ENCODE measurements at places on chromosomes 3 and 15. TPM values are rescaled to one million over a fixed set of nuclear protein-coding genes. Genes with fewer than 3 reads are reported as not detected.

- no peak for DNase-seq
- no peak overlapping the region for H3K4me3 ChIP-seq
- H3K27ac ChIP-seq, result peak overlapping the region; percentile 69
- H3K36me3 ChIP-seq, result no peaks in the 10 kb centered on the region
- no peaks in the 10 kb centered on the region for H3K27me3 ChIP-seq
- H3K4me1 ChIP-seq, result peaks cover 5% of the 10 kb centered on the region
These were observed 56.4 kb downstream of the SPTSSB start for GRCh38 chr3:161314836-161315395.

- no peaks in the 10 kb centered on the region for H3K27me3 ChIP-seq
- no peak overlapping the region for H3K4me3 ChIP-seq
- H3K36me3 ChIP-seq, result peaks cover 13% of the 10 kb centered on the region
- DNase-seq, result no peak
- H3K4me1 ChIP-seq, result no peaks in the 10 kb centered on the region
- no peak overlapping the region for H3K27ac ChIP-seq
These were observed 149.3 kb downstream of the FMN1 start for GRCh38 chr15:33045066-33045810.

- H3K27ac ChIP-seq, result no peak overlapping the region
- no peak overlapping the region for H3K4me3 ChIP-seq
- H3K36me3 ChIP-seq, result no peaks in the 10 kb centered on the region
- DNase-seq, result no peak
- H3K4me1 ChIP-seq, result no peaks in the 10 kb centered on the region
These were observed 1243.5 kb upstream of the CADM2 start for GRCh38 chr3:83715307-83715706.

DNA sequence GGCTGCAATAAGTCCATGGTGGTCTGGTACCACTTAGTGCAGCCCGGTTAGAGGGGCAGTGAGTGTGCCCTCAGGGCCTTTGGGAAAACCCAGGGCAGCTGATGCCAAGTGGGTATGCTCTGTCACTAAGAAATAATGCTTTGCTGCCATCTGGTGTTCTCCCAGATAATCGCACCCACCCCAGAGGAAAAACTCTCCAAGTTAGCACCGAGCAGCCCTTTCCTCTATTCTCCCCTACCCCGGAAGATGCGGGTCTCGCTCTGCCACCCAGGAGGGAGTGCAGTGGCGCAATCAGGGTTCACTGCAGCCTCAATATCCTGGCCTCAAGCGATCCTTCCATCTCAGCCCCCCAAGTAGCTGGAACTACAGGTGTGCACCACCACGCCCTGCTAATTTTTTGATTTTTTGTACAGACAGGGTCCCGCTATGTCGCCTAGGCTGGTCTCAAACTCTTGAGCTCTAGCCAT is 21.3 kb upstream of the DAPK2 start:
- H3K27ac ChIP-seq, result no peak overlapping the region
- H3K4me1 ChIP-seq, result peaks cover 4% of the 10 kb centered on the region
- peaks cover under 1% of the 10 kb centered on the region for H3K36me3 ChIP-seq
- DNase-seq, result peak; percentile 76

- H3K36me3 ChIP-seq, result no peaks in the 10 kb centered on the region
- no peak for DNase-seq
- H3K4me1 ChIP-seq, result peaks cover 4% of the 10 kb centered on the region
These were observed 77.0 kb downstream of the ITGA11 start for GRCh38 chr15:68354923-68355322.

The PLA2G4F gene
- 3.2 TPM for total RNA-seq

DNA sequence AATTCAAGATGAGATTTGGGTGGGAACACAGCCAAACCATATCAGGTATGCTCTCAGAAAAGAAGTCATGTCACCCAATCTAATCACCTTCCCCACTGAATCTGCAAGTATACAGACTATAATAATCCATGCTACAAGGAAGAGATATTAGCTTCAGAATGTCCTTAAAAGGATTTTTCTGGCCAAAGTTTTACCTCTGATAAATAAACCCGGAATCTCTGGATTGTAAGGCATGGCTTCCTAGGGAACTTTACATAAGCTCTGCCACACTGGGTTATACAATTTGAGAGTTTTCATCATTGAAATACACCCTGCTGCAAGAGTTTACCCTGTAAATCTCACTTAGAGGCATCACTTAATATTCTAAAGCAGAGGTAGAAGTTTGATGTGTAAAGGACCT is 330.5 kb upstream of the KCNMB2 start:
- no peak for DNase-seq

The LYZL4 gene
- total RNA-seq, result not detected

The CLEC3B gene
- 0.43 TPM for total RNA-seq

DNA sequence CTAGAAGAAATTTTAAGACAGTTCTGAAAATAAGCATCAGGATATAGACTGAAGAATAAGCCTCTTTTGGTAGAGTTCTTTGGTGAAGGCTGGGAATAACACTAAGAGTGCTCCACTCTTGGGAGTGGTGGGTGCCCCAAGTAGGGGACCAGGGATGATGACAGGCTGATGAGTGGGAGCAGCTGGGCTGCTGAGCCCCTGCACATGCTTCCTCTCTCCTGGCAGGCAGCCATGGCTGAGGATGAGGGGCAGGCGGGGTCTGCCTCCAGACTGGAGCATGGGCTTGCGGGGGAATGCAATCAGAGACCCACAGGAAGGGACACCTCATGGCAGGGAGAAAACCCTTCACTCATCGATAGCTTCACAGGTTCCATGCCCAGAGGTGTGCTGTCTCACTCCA is 72.6 kb upstream of the RORA start:
- H3K4me1 ChIP-seq, result no peaks in the 10 kb centered on the region
- no peak overlapping the region for H3K4me3 ChIP-seq
- H3K27me3 ChIP-seq, result peaks cover 3% of the 10 kb centered on the region

- H3K4me1 ChIP-seq, result peaks cover 38% of the 10 kb centered on the region
- no peaks in the 10 kb centered on the region for H3K36me3 ChIP-seq
- H3K27ac ChIP-seq, result no peak overlapping the region
These were observed 101.3 kb downstream of the LINGO1 start for GRCh38 chr15:77531191-77532000.

DNA sequence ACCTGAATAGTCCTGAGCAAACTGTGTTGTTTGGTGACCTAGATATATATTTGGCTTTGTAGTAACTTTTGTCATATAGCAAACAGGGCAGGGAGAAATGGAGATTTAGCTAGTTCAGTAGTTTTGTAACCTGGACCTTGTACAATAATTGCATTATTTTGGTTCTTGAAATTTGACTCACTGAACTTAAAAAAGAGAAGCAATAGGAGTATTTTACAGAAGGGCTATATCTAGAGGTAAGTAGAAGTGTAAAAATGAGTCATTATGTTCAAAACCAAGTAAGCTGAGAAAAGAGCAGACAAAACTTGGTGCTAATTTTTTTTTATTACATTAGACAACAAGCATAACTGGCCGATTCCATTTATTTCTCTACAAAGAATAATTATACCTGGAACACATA is 505.4 kb downstream of the ZIC1 start:
- no peaks in the 10 kb centered on the region for H3K27me3 ChIP-seq
- DNase-seq, result no peak
- H3K4me3 ChIP-seq, result no peak overlapping the region
- no peak overlapping the region for H3K27ac ChIP-seq
- no peaks in the 10 kb centered on the region for H3K36me3 ChIP-seq

- no peaks in the 10 kb centered on the region for H3K4me1 ChIP-seq
- H3K27ac ChIP-seq, result no peak overlapping the region
- no peaks in the 10 kb centered on the region for H3K27me3 ChIP-seq
- H3K36me3 ChIP-seq, result no peaks in the 10 kb centered on the region
These were observed 105.1 kb upstream of the BCL6 start for GRCh38 chr3:187850258-187850921.

DNA sequence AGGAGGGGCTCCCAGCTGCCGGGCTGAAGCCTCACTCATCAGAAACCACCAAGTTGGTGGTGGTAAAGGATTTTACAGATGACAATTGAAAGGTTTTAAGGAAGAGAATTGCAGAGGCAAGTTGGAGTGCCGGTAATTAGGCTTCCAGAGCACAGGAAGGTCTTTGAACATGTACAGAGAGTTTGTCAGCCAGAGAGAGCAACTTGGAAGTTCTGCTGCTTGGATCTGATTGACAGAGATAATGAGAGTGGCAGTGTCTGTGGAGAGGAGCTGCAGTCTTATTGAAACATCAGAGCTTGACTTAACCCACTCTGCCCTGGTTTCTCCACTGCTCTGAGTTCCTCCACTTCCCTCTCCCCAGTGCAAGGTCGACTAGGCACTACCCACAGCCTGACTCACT is 448.6 kb downstream of the EPHB1 start:
- H3K27ac ChIP-seq, result no peak overlapping the region
- peaks cover 21% of the 10 kb centered on the region for H3K27me3 ChIP-seq
- no peak overlapping the region for H3K4me3 ChIP-seq
- no peak for DNase-seq
- no peaks in the 10 kb centered on the region for H3K4me1 ChIP-seq

The CFAP20DC gene
- 4.7 TPM for total RNA-seq

DNA sequence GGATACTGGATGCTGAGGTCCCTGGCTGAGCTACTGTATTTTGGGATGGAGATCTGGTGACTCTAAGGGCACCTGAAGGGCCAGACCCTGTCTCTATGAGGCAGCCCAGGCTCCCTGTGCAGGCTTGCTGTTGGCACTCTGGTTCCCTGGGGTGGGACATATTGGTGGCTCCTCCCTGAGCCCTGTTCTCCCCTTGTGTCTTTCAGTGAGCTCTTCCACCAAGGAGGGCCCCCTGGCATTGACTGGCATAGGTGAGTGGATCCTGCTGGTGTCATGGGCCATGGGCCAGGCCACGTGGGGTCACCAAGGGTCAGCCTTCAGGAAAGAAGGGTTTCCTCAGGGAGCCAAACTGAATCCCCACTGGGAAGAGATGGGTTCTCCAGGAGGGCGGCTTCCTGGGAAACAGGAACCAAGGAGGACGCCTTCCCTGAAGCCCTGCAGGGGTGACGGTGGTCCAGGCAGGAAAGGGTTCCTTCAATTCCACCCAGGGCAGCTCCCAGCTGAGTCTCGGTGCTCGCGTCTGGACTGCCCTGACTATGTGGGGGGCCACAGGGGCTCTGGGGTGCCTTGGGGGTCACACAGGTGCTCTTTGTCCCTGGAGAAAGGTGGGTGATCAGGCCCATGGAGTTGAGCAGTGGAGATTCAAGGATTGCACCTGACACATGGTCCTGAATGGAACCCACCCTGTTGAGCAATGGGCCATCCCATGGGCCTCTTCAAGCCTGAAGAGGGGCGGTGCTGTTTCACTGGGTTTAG is 220.4 kb downstream of the SNRPN start:
- DNase-seq, result peak; percentile 52
- no peaks in the 10 kb centered on the region for H3K27me3 ChIP-seq
- H3K4me1 ChIP-seq, result no peaks in the 10 kb centered on the region
- H3K4me3 ChIP-seq, result no peak overlapping the region

The PPARG gene
- total RNA-seq, result 21.5 TPM

- peaks cover 15% of the 10 kb centered on the region for H3K27me3 ChIP-seq
- H3K4me1 ChIP-seq, result peaks cover 50% of the 10 kb centered on the region
- H3K27ac ChIP-seq, result peak overlapping the region; percentile 95
These were observed 17.1 kb upstream of the SKIC8 start for GRCh38 chr15:78316283-78317083.

The FRG2C gene
- not detected for total RNA-seq

DNA sequence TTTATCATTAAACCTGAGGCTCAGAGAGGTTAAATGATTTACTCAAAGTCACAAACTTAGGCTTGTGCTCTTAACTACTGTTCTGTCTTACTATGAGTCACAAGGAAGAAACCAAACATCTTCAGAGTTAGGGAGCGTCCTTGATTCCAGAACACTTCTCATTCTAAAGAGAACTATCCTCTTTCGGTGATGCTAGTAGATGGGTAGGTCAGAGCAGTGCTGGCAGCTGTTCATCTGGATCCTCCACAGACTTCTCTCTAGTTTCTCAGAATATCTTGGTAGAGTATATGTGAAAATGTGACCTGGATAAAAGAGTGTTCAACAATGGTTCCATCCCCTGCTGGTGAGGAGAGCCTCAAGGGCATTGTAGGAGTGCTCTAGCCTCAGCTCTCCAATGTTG is 3.3 kb downstream of the ARL6IP5 start:
- peaks cover 49% of the 10 kb centered on the region for H3K4me1 ChIP-seq
- peaks cover 3% of the 10 kb centered on the region for H3K36me3 ChIP-seq
- peak overlapping the region; percentile 40 for H3K4me3 ChIP-seq
- H3K27me3 ChIP-seq, result no peaks in the 10 kb centered on the region
- H3K27ac ChIP-seq, result no peak overlapping the region
- DNase-seq, result no peak

DNA sequence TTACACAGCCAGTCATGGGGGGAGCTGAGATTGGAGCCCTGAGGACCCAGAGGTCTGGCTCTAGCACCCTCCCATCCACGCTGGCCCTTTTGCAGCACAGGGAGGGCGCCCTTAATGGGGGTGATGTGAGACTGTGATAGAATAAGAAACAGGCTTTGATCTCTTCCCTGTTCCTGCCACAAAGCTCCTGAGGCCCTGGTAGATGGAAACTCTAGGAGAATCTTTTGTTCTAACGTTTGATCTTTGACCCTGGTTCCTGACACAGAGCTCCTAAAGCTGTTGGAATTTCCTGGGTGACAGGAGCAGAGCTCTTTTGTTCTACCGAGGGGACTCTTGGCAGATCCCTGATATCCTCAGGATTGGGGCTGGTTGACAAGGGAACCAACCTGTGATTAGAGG is 1.2 kb upstream of the UROC1 start:
- H3K4me3 ChIP-seq, result no peak overlapping the region
- no peak overlapping the region for H3K27ac ChIP-seq
- H3K27me3 ChIP-seq, result peaks cover 29% of the 10 kb centered on the region
- no peaks in the 10 kb centered on the region for H3K36me3 ChIP-seq

DNA sequence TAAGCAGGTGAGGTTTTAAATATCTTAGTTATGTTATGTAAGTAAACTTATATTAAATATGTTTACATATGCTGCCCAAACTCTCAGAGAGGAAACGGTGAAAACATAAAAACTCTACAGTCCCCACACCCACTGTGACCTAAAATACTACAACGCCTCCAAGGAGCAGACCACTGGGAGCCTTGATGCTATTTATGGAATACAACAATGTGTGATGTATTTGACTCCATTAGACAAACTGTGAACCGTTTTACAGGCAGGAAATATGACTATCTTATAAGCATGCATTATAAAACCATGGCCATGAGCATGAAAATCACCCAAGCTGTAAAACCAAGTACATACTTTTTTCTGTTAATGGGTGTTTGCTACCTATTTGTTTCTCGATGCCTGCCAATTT is 379.5 kb upstream of the TBL1XR1 start:
- H3K36me3 ChIP-seq, result no peaks in the 10 kb centered on the region
- no peaks in the 10 kb centered on the region for H3K27me3 ChIP-seq
- no peak overlapping the region for H3K4me3 ChIP-seq
- no peak for DNase-seq
- H3K4me1 ChIP-seq, result peaks cover 20% of the 10 kb centered on the region

The PSMD6 gene
- 81.4 TPM for total RNA-seq

The SKOR1 gene
- 0.65 TPM for total RNA-seq

The MEIS2 gene
- total RNA-seq, result 152 TPM

The CHL1 gene
- 0.59 TPM for total RNA-seq

- no peaks in the 10 kb centered on the region for H3K27me3 ChIP-seq
- no peak for DNase-seq
- no peak overlapping the region for H3K27ac ChIP-seq
- no peak overlapping the region for H3K4me3 ChIP-seq
These were observed 18.9 kb downstream of the GALK2 start for GRCh38 chr15:49188933-49189332.

The IQCH gene
- 1.00 TPM for total RNA-seq

The DNAJB11 gene
- 68.5 TPM for total RNA-seq
